Activated CD4-positive, alpha-beta T cell treated with anti-CD3 and anti-CD28 coated beads, Interleukin-2, amount 50 U/mL, for 1 hour (primary cell): ENCODE measurements at places on chromosomes 2 and 18.

DNA sequence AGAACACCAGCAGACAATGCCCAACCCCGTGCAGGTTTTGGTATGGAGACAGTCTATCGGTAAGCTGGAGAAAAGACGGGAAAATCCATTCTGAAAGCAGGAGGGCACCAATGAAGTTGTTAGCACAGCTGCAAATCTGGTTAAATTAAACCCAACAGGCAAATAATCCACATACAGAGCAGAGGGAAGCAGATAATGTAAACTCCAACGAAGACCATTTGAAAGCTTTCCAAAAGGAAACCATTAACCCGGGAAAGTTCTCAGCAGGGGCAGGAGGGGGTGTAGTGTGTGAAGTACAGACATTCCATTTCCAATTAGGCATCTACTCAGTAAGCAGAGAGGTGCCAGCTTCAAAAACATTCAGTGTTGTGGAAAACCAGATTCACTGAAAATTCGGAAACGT lies 10.3 kb downstream of the EDAR start:
- DNase-seq: no peak

DNA sequence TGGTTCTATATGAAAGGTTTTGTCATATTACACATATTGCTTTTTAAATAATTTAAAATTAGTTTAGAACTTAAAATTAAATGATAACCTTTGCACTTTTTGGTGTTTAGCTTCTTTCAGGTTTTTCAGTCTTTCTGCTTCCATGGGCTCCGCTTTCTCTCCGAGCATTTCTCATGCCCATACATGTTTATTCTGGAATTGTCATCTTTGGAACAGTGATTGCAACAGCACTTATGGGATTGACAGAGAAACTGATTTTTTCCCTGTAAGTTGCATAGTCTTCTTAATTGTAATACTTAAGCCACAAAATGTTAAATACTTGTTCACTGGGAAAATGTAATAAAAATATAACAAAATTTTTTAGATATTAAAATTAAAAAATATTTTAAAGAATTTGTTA lies 31.0 kb downstream of the CYBRD1 start:
- no peak for DNase-seq

- no peak for DNase-seq
Measured at GRCh38 chr2:122525336-122525735, 769.9 kb downstream of the TSN start.

DNA sequence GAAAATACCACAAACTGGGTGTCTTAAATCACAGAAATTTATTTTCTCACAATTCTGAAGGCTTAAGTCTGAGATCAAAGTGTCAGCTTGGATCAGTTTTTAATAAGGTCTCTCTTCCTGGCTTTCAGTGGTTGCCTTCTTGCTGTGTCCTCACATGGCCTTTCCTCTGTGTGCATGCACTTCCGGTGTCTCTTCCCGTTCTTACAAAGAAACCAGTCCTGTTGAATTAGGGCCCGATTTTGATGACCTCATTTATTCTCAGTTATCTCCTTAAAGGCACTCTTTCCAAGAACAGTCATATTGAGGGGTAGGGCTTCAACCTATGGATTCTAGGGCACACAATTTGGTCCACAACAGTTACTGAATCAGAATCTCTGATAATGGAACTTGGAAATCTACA lies 5.4 kb upstream of the XIRP2 start:
- no peak for DNase-seq

GRCh38 chr2:85243101-85244072 lies 84.4 kb downstream of the TGOLN2 start:
- DNase-seq: no peak

GRCh38 chr2:171814883-171815282 lies 79.2 kb downstream of the SLC25A12 start:
- no peak for DNase-seq

DNA sequence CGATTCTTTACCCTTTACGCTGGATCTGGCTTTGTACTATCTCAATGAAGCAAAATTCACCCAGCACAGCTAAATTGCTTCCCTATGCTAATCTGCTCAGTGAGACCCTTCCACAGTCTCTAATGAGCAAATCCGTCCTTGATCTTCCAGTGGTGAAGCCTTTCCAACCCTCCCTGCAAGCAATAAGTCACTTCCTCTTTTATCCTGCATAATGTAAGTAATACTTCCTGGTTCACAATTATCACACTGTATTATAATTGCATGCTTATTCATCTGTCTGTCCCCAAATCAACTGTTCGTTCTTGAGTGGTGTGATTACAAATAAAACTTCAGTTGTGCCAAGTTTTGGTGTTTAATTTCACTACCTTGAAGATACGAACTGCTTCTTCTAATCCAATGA lies 404.0 kb downstream of the ADCYAP1 start:
- no peak for DNase-seq

DNA sequence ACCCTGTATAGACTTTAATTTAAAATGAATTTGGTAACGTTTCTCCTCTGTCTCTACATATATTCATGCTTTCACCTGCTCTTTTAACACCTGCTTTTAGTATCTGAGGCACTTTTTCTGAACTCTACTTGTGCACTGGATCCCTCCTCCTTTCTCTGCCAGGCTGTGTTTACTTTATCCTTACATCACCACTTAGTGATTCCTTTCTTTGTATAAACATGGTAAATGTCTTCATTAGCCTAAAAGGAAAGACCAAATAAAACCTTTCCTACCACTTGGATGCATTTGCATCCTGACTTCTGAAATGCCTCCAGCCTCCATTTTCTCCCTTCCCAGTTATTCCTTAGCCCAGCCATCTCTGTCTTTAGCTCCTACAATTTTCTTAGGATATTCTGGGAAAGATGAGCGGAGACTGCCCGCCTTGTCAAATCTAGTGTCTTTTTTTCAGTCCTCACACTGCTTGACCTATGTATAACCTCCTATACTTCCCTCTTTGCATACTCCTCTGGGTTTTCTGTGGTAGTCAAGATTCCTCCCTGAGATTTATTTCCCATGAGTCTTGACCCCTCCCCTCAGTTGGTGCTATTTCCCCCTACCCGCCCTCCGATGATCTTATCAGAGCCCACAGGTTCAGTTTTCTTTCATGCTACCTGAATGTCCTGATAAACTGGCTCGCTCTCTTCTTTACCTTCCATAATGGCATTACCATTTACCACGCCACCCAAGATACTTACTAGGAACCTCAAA lies 44.8 kb downstream of the REL start:
- no peak for DNase-seq

DNA sequence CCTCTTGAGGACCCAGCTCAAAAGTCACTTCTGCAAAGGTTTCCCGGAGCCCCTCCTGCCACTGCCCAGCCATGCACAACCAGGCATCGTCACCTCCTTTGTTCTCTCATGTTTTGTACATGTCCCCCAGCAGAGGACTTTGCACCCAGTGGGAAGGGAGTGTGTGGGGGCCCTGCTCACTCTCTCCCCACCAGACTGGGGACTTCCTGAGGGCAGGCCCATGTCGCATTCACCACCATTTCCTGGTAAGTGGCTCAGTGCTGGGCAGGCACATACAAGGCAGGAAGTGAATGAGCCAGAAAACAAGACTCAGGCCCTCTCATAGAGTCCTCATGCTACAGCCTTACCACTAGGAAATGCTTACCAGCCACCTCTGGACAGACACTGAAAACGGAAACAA lies 18.9 kb downstream of the MRPL35 start:
- DNase-seq: no peak

DNA sequence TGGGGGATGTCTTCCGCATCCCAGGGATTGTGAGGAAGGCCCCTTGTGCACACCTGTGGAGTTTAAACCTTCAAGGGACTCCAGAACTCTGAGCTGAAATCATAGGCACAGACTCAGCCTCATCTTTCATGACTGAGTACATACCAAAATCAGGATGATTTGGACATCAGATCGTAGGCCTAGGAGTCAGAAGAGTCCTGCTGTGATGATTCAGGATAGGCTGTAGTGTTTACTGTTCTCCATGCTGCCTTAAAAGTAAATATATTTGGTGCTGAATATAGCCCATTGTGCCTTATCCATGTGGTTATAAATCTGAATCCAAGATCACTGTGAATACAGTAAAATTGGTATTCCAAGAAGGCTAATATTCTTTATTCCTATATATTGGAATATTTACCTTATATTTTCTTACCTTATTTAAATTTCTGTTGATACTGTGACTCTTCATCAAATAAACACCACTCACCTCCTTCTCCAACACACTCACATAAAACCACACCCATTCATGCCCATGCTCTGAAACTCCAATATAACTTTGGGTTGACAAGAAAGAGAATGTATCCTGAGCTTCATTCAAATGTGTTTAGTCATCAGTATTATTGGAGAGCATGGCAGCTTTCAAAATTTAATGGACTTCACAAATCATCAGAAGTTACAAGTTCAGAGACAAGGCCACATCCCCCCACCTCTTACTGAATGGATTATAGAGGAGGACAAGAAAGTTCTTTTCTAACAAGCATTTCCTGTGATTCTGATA lies 561.4 kb upstream of the LINC00305 start:
- DNase-seq: no peak

- DNase-seq: no peak
Measured at GRCh38 chr2:146587291-146587713, 1257.5 kb upstream of the ACVR2A start.

DNA sequence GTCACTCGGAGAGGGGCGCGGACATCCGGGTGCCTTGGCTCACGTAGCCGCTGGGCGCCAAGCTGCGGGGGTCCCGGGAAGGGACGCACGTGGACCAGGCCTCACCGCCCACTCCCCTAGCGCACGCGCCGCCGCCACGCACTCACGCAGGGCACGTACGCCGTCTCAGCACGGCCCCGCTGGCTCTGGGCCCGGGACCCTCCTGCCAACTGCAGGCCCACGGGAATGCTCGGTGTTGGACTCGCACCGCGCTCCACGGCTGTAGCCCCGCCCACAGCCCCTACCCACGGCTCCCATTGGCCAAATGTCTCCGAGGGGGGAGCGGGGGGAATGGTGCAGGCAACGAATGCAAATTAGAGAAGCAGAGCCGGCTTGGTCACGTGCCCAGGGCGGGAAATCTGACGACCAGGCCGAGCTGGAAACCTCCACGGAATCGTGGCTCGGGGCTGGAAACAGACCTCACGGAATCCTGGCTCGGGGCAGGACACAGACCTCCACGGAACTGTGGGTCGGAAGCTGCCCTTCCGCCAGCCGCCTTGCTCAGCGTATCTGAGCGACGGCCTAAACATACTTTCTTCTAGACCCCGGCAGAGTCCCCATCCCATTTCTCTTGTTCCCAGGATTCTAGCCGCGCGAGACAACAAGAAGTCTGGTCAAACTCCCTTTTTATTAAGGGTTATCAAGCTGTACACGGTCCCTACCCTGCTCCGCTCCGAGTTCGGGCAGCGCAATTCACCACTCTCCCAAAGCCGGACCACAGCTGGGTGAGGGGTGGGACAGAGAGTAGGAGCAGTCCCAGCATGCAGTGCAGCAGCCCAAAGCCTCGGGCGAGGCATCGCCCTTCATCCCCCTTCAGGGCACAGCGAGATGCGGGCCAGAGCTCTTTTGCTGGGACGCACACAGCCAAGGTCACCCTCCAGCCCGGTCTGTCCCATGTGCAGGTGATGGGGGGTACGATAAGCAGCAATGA lies at the start of gene ABCB6:
Gene ABCB6, minus strand, starts transcription at position 227 of the 970 bp plus-strand sequence. CDS start 285 bp downstream, outside the sequence.
- peak; percentile 84 for DNase-seq

DNA sequence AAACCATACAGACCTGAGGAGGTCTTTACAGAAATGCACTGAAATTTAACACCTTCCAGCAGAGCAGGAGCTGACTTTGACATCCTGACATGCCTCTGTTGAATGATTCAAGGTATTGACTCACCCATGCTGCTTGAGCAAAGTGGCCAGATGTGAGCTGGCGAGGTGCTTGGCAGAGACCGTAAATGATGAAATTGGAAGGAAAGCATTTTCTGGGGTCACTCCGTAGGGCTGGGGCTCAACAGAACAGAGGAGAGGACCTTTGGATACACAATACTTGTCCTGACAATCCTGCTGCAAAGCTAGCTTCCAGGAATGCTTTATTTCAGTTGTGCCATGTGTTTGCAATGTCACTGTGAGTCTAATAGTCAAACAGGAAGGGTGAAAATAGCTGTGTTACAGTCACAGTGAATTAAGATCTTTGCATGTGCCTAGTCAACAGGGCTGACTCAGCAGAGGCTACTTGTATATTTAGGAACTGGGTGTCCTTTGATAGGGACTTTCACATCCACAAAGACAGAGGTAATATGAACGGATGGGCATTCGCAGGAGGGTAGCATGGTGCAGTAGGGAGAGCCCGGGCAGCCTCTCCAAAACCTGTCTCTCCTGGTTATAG lies 31.6 kb upstream of the NCK2 start:
- DNase-seq: no peak

DNA sequence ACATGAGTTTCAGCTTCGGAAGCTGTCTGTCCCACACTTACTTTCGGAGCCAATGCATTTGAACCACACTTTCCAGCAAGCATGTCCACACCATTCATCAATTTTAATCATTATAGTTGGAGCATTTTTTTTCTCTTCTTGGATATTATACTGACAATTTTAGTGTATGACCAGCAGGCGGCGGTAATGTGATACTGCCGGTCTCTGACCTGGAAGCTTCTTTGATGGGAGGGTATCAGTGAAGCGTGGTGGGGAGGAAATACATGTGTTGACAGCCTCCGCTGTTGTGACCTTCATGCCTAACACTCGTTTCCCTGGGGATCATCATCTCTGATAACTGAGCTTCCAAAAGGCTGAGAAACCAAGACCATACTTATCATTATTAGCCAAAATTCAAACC lies 231.7 kb downstream of the GBX2 start:
- no peak for DNase-seq

- DNase-seq: no peak
Measured at GRCh38 chr2:189876271-189876670, 92.0 kb downstream of the PMS1 start.

DNA sequence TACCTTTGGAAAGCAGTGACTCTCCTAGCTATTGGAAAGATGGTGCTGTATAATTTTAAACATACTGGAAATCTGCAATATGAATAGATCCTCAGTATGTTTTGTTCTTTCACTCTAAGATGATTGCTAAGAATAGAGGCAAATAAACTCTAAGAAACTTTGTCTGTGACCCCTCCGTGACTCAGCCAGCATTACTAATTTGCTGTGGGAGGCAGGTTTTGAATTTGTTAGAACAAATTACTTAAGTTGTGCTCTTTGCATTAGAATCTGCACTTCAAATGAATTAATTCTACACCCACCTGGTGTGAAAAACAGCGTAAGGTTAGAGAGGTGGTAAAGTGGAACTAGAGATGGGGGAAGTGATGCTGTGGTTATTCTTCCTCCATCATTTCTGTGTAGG lies 142.2 kb downstream of the RAPGEF4 start:
- no peak for DNase-seq

DNA sequence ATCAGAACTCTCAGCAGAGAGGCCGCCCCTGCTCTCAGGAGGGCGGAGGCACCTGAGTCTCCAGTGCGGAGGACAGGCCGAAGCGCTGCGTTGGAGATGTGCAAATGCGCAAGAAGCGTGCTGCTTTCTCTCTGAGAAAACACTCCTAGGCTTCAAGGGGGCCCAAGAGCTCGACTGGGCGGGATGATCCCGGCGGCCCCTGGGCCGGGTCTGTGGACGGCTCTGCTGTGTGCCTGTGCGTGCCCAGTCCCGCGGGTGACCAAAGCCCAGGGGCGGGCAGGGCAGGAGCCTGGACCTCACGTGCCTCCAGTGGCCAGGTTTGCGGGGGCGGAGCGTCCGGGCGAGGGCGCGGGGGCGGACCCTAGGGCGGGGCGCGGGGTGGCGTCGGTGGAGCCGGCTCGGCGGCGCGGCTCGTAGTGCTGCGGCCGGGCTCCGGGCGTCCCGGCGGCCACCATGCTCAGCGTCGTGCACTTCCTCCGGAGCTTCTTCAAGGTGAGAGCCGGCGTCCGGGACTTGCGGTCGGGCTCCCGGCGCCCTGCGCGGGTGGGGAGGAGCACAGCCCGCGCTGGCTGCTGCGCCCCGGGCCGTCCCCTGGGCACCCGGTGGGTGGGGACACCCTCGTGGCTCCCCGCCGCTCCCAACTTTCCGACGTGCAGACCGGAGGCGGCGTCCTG lies at the start of gene ARHGEF4:
Gene ARHGEF4, plus strand, starts transcription at position 414 of the 674 bp plus-strand sequence. Its CDS starts 40 bp downstream, at position 454.
- no peak for DNase-seq

- DNase-seq: no peak
Measured at GRCh38 chr2:99640635-99641151, 150.9 kb upstream of the REV1 start.
